PC-3 (cell line): ENCODE measurements at places on chromosomes 1 and 21.

DNA sequence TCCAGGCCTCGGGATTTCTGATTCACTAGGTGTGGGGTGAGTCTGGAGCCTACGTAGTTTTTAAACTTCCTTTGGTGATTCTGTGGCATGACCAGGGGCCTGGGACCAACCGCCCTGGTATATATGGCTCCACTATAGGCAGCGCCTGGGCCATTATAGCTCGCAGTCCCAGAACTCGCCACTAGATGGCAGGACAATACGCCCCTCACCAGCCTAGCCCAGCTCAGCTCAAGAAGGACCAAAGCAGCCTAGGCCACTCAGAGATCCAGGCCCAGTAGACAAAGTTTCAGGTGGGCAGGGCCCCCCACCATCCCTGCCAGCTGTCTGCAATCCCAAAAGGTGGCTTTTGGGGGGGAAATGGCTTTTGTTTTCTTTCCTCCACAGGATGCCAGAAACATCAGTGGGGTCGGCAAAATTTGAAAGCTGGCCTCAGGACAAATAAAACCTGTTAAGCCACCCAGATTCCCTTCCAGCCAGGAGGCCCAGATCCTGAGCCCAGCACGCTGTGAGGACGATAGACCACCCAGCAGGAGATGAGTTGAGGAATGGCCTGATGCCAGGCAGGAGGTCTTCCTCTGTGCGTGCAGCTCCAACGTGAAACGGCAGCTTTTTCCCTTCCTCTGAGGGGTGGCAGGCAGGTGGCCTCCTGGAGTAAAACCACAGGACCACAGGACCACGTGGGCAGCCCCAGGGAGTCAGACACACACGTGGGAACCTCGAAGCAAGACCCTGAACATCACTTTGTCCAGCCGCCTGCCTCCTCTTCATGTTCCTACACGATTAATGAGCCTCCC lies 24.8 kb upstream of the TMEM51 start:
- DNase-seq = peak; percentile 87

DNA sequence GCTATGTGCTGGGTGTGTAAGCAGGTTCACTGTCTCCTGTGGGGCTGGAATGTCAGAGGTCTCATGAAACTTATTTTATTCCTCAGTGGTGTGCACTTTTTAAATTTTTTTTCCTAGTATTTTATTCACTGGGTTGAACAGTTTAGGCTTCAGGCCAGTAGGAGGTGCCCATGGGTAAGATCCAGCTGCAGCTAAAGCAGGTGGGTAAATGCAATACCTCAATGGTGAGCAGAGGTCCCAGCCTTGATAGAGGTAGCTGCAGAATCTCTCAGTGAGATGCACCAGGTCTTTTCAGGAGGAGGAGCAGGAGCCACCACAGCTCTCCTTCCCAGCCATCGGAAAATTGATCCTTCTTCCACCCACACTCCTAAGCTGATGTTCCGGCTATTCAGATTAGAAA lies 12.6 kb upstream of the OR6N2 start:
- DNase-seq = no peak

DNA sequence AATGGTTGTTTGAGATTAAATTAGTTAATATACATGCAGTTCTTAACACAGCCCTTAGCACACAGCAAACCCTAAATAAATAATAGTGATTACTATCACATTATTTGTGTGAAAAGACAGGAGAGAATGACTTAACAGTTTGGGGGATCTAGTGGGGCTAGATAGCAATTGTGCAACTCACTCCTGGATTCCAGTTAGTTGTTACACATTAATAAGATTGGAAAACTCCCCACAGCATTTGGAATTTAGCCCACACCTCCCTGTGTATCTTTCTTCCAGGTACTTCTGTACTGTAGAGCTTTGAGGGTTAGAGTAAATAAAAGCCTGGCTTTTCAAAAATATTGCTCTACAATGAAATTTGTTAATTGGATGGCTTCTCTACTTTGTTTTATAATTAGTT lies 93.2 kb downstream of the KCTD3 start:
- no peak for DNase-seq

- DNase-seq = no peak
Observed at GRCh38 chr1:55230659-55231058, 15.5 kb upstream of the USP24 start.

- no peak for DNase-seq
Observed at GRCh38 chr1:58780411-58780810, 3.4 kb downstream of the JUN start.

GRCh38 chr1:29974316-29974724 lies 738.0 kb downstream of the PTPRU start:
- DNase-seq = peak; percentile 91

DNA sequence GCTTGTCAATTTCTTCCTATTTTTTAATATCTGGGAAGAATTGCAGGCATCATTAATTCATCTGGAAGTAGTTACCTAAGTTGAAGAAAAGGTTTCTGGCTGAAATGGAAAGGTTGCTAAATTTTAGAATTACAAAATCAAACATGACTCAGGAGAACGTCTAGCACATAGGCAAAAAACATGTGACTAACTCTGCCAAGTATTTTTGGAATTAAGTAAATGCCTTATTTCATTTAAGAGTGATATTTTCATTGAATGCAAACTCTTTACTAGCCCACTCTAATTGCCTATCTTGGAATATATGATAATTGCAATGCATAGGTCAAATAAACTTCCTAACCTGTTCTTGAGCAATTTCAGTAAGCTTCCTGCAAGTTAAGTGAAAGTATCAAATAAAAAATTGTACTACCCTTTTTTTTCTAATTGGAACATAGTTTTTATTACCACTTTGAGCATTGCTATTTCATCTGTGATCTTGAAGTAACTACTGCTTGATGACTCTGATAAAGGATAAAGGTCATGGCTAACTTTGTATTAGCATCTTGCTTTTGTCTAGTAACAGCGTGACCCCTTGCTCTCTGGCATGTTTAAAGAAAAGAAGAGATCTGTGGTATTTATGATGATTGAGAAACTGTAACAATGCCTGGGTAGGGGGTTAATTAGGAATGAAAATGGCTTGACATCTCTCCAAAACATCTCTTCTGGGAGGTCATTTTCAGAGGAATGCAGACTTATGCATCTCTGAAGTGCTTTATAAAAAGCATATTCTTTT lies 208.3 kb upstream of the NCAM2 start:
- no peak for DNase-seq

DNA sequence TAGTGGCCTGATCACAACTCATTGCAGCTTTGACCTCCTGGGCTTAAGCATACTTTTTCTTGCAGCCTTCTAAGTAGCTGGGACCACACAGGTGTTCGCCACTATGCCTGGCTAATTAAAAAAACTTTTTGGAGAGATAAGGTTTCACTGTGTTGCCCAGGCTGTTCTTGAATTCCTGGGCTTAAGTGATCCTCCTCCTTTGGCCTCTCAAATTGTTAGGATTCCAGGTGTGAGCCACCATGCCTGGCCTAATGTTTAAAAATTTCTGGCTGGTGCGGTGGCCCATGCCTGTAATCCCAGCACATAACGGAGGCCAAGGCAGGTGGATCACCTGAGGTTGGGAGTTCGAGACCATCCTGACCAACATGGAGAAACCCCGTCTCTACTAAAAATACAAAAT lies 24.4 kb downstream of the YTHDF2 start:
- DNase-seq = no peak

DNA sequence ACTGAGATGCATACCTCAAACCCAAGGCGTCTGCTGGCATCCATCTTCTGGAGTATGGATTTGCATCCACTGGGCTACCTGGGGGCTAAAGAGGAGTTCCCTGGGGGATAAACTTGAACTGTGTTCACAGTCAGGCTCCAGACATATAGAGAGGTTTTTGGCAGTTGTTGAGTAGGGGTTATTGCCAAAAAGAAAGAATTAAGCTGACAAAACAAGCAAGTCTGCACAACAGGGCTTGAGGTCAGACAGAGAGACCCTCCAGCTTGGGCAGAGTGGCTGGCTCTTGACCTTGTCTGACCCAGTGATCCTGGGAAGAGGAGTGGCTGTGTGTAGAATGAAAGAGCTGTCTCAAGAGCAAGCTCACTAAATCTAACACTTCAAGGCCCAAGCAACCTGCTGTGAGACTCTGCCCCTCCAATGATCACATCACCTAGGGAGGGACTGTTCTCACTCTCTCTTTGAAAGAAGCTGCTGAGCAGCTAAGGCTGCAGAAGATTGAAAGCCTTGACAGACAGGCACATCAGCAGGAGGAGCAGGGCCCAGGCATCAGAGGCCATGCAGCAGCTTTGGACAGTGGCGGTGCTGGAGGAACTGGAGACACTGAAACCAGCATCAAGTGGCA lies 61.5 kb downstream of the SYT2 start:
- no peak for DNase-seq

DNA sequence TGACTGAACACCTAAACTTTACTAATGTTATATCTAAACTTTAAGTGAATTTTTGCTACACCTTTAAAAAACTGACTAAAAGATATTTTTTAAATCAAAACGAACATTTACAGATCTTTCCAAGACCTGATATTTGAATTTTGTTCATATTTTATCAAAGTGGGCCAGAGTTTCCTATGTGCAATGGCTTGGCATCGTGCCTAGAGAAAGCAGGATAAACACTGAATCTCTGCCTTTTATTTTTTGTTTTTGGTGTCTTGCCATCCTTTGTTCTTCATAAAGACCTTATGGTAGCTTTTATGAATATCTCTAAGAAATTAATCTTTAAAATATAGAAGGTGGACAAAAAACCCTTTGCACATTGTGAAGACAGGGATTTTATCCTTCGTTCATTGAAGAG lies 25.8 kb upstream of the VPS26C start:
- no peak for DNase-seq

GRCh38 chr1:36947384-36947783 lies 86.9 kb downstream of the GRIK3 start:
- no peak for DNase-seq

- no peak for DNase-seq
Observed at GRCh38 chr1:8019229-8019620, 6.9 kb downstream of the ERRFI1 start.
